ENCODE measurements at places on chromosomes 4 and X. TPM values are rescaled to one million over a fixed set of nuclear protein-coding genes. Genes with fewer than 3 reads are reported as not detected.

GRCh38 chrX:107485013-107485412 is 35.6 kb downstream of the FRMPD3 start:
- no peak overlapping the region for H3K4me3 ChIP-seq
- no peak overlapping the region for H3K27ac ChIP-seq
- peaks cover 3% of the 10 kb centered on the region for H3K27me3 ChIP-seq
- no peaks in the 10 kb centered on the region for H3K4me1 ChIP-seq
- DNase-seq, result no peak
- no peaks in the 10 kb centered on the region for H3K36me3 ChIP-seq

DNA sequence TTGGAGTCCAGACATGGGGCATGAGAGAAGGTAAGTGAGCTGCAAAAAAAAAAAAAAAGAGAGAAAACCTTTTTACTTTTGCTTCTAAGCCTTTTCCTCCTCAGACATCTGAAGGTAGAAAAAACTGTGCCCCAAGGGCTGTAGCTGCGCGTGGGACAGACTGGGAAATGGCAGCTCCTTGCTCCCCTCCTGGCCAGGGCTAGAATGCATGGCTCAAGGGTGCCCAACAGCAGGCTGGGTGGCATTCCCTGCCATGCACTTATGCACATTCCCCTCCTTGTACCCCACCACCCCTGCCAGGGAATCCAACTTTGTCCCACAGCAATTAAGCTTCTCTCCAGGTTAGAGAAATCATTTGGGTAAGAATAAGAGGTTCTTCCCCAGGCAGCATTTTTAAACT is 421.2 kb downstream of the TRAM1L1 start:
- no peaks in the 10 kb centered on the region for H3K4me1 ChIP-seq
- H3K4me3 ChIP-seq, result no peak overlapping the region
- no peak for DNase-seq
- no peaks in the 10 kb centered on the region for H3K36me3 ChIP-seq
- no peaks in the 10 kb centered on the region for H3K27me3 ChIP-seq

Gene CLNK
- 2.8 TPM for total RNA-seq

Gene GNRHR
- not detected for total RNA-seq

Gene TET2
- 31.5 TPM for total RNA-seq

DNA sequence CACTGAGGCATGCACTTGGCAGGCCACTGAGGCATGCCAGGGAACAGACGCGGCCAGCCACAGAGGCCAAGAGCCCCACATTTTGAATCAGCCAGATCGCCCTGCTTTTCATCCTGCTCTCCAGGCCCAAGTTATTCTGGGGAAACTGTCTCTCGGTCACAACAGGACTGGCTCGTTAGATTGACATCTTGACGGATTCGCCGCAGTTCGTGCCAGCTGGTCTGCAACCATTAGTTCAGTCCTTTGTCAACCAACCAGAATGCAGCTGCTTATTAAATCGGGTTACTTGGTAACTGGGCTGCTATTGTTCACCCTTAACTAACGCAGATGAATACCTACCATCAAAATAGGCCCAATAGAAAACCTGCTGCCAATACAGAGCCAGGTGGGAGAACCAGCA is 16.7 kb downstream of the CLDN34 start:
- no peaks in the 10 kb centered on the region for H3K27me3 ChIP-seq
- no peak overlapping the region for H3K27ac ChIP-seq
- no peaks in the 10 kb centered on the region for H3K4me1 ChIP-seq
- H3K36me3 ChIP-seq, result no peaks in the 10 kb centered on the region
- H3K4me3 ChIP-seq, result no peak overlapping the region
- no peak for DNase-seq

DNA sequence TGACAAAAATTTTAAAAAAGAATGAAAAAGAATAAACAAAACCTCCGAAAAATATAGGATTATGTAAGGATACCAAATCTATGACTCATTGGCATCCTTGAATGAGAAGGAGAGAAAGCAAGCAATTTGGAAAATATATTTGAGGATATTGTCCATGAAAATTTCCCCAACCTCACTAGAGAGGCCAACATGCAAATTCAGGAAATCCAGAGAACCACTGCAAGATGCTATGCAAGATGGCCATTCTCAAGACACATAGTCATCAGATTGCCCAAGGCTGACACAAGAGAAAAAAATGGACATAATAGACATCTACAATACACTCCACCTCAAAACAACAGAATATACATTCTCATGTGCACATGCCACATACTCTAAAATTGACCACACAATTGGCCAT is 135.9 kb upstream of the SPANXB1 start:
- no peak for DNase-seq
- H3K4me3 ChIP-seq, result no peak overlapping the region
- H3K36me3 ChIP-seq, result no peaks in the 10 kb centered on the region
- H3K4me1 ChIP-seq, result no peaks in the 10 kb centered on the region
- no peaks in the 10 kb centered on the region for H3K27me3 ChIP-seq

DNA sequence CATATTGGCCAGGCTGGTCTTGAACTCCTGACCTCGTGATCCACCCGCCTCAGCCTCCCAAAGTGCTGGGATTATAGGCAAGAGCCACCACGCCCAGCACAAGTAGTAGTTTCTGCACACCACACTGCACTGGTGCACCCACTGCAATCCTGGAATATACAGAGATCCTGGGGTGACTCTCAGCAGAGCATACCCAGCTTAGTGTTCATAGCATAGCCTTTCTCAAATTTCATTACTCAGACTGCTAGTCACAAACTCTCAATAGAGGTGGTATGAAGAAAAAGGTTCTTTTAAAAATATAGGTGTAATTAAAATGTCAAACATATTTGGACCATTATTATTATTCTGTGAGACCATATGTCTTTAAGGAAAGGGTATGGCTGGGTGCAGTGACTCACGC is 6.2 kb upstream of the ARHGAP10 start:
- H3K4me1 ChIP-seq, result no peaks in the 10 kb centered on the region
- no peaks in the 10 kb centered on the region for H3K27me3 ChIP-seq
- H3K4me3 ChIP-seq, result no peak overlapping the region
- no peak overlapping the region for H3K27ac ChIP-seq

GRCh38 chrX:133042260-133042659 is 54.6 kb downstream of the USP26 start:
- H3K36me3 ChIP-seq, result no peaks in the 10 kb centered on the region
- no peak for DNase-seq
- H3K4me3 ChIP-seq, result no peak overlapping the region
- no peaks in the 10 kb centered on the region for H3K4me1 ChIP-seq
- H3K27me3 ChIP-seq, result no peaks in the 10 kb centered on the region

Gene CT45A1
- total RNA-seq, result not detected

DNA sequence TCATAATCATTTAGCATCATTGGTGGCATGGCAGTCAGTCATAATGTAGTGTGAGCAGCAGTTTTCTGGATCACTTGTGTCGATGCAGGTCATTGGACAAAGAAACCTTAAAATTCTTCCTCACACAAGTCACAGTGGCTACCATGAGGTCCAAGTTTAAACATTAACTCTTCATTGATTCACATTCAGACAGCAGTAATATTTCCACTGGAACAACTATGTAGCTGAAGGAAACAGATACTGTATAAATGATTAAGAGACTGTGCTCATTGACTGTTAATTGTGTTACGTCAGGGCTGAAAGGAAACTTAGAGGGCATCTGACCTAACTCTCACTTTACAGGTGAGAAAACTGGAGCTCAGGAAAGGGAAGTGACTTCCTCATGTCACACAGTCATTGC is 261.8 kb downstream of the KLHL13 start:
- no peaks in the 10 kb centered on the region for H3K27me3 ChIP-seq
- DNase-seq, result peak; percentile 13
- H3K27ac ChIP-seq, result no peak overlapping the region
- no peak overlapping the region for H3K4me3 ChIP-seq
- no peaks in the 10 kb centered on the region for H3K36me3 ChIP-seq

DNA sequence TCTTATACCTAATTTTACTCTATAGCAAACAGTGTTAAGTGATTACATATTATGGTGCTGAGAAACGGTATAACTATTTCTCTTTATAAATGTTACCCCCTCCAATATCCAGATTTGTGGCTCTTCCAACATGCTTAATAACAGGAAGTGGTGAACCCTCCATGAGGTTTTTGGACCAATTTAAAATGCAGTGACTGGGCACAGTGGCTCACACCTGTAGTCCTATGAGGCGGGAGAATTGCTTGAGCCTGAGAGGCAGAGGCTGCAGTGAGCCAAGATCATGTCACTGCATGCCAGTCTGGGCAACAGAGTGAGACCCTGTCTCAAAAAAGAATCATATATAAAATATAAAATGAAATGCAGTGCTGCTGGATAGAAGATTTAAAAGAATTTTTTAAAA is 137.3 kb downstream of the MGST2 start:
- H3K4me1 ChIP-seq, result peaks cover 7% of the 10 kb centered on the region
- H3K4me3 ChIP-seq, result no peak overlapping the region
- no peak for DNase-seq

GRCh38 chr4:120725639-120726580 is 196.6 kb downstream of the PRDM5 start:
- no peak overlapping the region for H3K4me3 ChIP-seq
- H3K36me3 ChIP-seq, result no peaks in the 10 kb centered on the region
- H3K27me3 ChIP-seq, result no peaks in the 10 kb centered on the region
- no peak for DNase-seq
- H3K4me1 ChIP-seq, result no peaks in the 10 kb centered on the region

DNA sequence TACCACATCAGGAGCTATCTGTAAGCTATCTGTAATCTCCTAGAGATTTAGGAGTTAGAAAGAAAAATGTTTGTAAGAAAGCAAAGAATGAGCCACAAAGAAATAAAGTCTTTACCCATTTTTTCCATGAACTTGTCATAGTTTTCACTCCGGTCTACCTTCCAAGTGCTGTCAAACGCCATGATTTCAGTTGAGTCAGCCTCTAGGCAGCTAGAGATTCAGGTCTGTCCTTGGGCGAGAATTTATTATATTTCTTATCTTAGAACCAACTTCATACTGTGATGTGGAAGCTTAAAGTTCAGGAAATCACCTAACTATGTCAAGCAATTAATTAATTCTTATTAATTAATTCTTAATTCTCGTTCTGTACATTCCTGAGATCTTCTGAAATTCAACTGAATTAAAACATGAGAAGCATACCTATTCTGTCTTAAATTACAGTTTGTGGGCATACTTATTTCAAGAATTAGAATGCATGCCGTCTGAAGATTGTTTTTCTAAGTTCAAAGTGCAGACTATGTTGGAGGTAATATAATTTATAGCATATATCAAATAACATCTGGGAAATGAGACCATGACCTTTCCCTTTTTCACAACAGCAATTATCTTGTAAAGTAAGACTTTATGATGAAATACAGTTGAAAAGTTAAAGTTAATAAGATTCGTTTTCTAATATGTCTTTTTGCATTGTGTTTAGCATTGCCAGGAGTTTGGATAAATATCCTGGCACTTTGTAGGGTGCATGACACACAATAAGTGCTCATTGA is at the start of gene FABP2:
Gene FABP2, minus strand, starts transcription at position 218 of the 767 bp plus-strand sequence. Its CDS starts 36 bp downstream, at position 182.
- DNase-seq, result no peak
- no peak within 1 kb of the TSS for H3K27ac ChIP-seq
- H3K27me3 ChIP-seq, result no peaks in the 10 kb centered on the region
- no peaks in the 10 kb centered on the region for H3K36me3 ChIP-seq

GRCh38 chr4:61540944-61541343 is 340.8 kb downstream of the ADGRL3 start:
- no peaks in the 10 kb centered on the region for H3K36me3 ChIP-seq
- no peak for DNase-seq
- H3K4me1 ChIP-seq, result no peaks in the 10 kb centered on the region
- no peaks in the 10 kb centered on the region for H3K27me3 ChIP-seq
- H3K27ac ChIP-seq, result no peak overlapping the region

DNA sequence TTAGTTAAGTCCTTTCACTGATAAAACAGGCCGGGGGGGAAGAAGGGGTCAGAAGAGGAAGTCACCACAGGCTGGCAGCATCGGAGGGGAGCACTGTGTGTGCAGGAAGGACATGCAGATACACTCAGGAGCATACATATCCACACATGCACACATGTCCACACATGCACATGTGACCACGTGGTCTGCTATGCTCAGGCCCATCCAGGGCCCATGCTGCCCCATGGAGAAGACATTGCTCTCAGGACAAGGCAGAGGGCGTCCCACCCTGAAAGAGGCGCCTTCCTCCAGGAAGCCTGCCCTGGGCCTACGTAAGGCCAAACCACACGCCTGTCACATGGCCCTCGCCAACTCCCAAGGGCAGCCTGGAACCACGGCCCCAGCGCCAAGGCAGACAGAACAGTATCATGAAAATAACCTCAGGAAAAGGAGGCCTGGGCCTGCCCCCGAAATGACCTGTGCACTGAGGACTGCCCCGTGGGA is 15.8 kb downstream of the WDR1 start:
- no peak overlapping the region for H3K4me3 ChIP-seq
- H3K36me3 ChIP-seq, result peaks cover 29% of the 10 kb centered on the region
- no peaks in the 10 kb centered on the region for H3K4me1 ChIP-seq

DNA sequence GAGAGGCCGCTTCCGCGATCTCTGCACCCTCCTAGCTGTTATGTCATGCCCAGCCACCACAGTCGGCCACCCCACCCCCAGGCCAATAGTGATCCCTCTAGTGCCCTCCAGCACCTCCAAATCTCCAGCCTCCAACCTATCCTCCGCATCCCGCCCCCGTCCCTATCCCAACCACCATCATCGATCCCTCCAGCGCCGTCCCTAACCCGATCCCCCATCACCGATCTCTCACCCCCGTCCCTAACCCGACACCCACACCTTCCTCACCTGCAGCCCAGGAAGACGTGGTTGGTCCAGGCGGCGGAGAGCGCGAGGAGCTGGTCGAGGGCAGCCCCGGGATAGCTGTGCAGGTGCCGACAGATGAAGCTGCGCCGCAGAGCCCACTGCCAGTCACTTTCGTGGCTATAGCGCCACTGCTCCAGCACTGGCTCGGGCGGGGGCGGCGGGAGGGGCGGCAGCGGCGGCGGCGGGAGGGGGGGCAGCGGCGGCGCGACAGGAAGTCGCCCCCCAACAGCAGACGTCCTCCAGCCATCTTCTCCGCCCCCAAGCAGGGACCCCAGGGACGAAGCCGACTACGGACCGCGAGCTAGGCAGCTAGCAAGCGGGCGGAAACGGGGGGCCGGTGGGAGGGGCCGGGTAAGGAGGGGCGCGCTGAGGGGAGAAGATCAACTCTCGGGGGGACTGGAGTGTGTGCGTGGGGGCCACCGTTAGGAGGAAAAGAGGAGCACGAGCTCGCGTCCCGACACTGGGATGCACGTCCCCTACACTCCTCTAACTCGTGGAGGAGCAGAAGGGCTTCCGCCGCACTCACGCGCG is 552 bp downstream of the NKRF start:
- no peaks in the 10 kb centered on the region for H3K36me3 ChIP-seq
- H3K4me1 ChIP-seq, result no peaks in the 10 kb centered on the region
- peak overlapping the region; percentile 91 for H3K4me3 ChIP-seq

- no peak for DNase-seq
- H3K4me3 ChIP-seq, result no peak overlapping the region
- H3K27me3 ChIP-seq, result no peaks in the 10 kb centered on the region
- no peaks in the 10 kb centered on the region for H3K36me3 ChIP-seq
- H3K4me1 ChIP-seq, result no peaks in the 10 kb centered on the region
Measured at GRCh38 chrX:57930051-57930450, 19.8 kb upstream of the ZXDA start.

GRCh38 chrX:1720836-1721235 is 106.0 kb downstream of the ASMT start:
- H3K27me3 ChIP-seq, result no peaks in the 10 kb centered on the region
- no peak for DNase-seq
- no peaks in the 10 kb centered on the region for H3K36me3 ChIP-seq

- no peaks in the 10 kb centered on the region for H3K36me3 ChIP-seq
- H3K27ac ChIP-seq, result no peak overlapping the region
- H3K27me3 ChIP-seq, result no peaks in the 10 kb centered on the region
- H3K4me1 ChIP-seq, result no peaks in the 10 kb centered on the region
- no peak for DNase-seq
- H3K4me3 ChIP-seq, result no peak overlapping the region
Measured at GRCh38 chrX:128309311-128309710, 257.1 kb upstream of the ACTRT1 start.

Gene PRKG2
- 1.4 TPM for total RNA-seq
